Stimulated activated CD8-positive, alpha-beta memory T cell treated with anti-CD3 and anti-CD28 coated beads, Interleukin-4, amount 100 ng/mL, for 4 hours (primary cell): ENCODE measurements at places on chromosomes 12 and 14.

- DNase-seq, result no peak
Measured at GRCh38 chr12:39846971-39847650, 227.5 kb upstream of the ABCD2 start.

GRCh38 chr12:17030338-17030737, 424.4 kb upstream of the LMO3 start:
- DNase-seq, result no peak

DNA sequence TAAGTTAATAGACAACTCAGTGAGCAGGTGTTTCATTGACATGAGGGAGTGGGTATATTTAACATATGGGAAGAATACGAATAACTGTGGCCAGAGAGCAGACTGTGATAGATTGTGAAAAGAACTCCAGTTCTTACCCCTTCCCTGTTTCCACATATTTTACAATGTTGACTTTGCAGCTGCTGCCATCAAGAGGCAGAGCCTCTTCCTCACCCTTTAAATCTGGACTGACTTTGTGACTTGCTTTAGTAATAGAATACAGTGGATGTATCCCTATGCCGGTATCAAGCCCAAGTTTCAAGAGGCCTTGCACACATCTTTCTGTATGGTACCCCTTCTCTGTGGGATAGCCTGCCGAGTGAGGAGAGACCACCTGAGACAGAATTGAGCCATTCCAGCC, 356.7 kb downstream of the ETNK1 start:
- DNase-seq, result no peak

GRCh38 chr14:24607635-24608514, 1.6 kb downstream of the GZMH start:
- no peak for DNase-seq

GRCh38 chr14:41993687-41994086, 387.0 kb downstream of the LRFN5 start:
- DNase-seq, result no peak

- DNase-seq, result no peak
Measured at GRCh38 chr12:99390707-99391106, 256.8 kb upstream of the GARIN6 start.

GRCh38 chr12:100061814-100062213, 77.1 kb upstream of the ANKS1B start:
- DNase-seq, result no peak

DNA sequence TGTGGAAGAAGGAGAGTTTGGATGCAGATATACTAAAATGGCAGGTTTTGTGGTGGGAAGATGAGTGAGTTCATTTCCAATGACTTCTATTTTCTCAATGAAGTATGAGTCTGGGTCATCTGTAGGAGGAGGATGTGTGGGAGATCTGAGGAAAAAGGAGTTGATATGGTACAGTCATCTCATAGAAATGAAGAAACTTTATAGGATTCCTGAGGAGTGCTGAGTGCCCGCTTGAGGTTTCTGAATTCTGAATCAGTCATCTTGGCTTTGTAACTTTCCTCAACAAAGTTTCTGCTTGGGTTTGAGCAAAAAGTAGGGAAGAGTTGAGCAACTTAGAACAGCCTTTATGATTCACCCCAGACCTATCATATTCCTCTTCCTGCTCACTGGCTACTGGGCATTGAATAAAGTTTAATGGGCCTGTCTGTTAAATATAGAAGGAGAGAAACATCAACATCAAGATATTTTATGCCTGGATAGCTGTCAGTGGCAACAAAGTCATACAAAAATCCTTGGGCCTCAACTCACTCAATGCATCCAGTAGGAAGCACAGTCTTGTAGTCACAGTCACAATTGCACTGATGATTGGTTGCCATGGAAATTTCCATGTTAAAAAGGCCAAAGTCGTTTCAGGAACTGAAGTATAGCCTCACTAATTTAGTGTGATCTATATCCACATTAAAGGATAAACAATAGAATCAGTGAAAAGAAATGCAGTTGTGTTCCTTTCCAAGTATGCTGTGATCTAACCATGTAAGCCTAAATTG, 284.7 kb downstream of the DUSP6 start:
- DNase-seq, result no peak

DNA sequence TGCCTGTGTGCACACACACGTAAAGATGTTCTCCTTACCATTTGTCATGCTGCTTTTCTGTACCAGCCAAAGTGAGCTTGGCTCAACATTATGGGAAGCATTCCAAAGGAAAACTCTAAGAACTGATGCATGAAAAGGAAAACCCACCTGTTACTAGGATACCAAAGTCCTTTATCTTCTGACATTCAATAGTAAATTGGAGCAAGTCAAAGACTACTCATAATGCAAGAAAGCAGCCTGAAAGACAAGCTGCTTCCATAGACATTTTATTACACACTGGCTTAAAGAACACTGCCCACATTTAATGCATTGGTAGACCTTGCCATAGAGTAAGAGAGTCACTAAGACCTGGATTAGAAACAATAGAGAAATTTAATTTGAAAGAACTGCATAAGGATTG, 159.0 kb downstream of the LRIG3 start:
- no peak for DNase-seq

GRCh38 chr12:65568517-65568916, 255.8 kb upstream of the HMGA2 start:
- DNase-seq, result no peak
